ENCODE measurements at places on chromosomes 13 and 19.

DNA sequence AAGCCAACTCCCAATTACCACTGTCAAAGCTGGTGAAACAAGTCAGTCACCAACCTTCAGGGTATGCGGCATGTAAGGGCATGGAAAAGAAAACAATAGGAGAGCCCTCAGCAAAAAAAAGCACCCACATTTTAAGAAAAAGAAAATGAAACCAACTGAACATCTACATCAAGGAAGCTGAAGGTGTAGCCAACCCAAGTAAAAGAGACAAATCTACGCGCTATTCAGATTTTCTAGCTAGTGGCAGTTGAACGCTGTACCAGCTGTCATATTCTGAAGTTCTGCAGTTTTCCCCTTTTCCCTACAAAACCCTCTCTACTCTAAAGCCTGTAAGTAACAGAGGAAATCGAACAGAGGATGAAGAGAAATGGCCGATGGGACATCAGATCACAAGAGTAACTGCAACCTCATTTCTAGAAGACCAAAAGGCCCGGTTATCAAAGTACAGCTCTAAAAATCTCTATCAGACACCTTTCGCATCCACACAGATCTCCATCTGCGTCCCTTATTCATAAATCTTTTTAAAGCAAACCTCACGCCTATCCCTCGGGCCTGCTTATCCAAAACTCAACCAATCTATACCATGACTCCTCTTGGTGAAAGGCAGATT is 1.4 kb downstream of the MYCBP2 start:
- DNase-seq, result peak; percentile 61

DNA sequence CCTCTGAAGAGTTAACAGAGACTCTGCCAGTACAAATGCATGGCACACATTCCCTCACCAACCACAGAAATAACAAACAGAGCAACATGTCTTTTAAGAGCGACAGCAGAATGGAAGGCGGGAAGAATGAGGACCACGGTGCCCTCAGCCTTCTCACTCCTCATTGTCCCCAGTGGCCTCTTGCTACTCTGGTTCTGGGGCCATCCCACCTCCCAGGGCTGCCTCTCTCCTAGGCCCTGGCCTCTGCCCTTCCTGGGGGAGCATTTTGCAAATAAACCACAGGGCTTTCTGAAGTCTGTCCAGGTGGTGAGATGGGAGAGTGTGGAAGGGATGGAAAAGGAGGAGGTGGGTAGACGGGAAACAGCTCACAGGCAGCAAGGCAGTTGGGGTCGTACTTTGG is 28.3 kb downstream of the CYP2B6 start:
- DNase-seq, result no peak

DNA sequence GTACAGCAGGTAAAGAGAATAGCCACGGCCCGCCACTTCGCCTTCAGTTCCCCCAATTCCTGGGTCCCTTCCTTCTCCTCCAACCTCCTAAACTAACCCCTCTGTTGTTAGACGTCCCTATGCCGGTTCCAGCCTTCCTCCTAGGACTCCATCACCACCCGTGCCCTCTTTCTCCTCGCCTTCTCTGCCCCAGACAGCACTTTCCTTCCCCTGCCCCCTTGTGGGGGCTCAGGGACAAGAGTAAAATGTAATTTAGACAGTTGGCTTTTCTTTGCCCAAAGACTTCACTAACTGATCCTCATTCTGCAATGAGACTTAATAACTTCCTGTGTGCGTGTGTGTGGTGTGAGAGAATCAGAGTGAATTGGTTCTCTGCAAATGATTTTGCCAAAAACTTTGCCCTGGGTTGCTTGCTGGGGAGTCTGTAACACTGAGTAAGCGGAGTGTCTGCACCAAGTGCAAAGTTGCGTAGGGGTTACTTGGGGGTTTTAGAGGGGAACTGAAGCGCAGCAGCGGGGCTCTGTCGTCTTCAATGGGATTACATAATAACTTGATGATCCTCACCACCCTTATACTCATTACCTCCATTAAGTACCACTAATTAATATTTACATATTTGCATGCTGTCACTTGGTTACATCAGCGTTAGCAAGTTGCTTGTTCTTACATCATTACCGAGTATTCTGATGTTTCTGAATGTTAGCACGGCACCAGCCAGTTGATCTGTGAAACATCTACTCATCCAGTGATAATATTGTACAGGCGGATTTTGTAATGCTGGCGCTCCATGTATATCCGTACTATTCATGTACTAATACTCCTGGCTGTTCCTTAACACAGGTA is 19.9 kb upstream of the SGCG start:
- DNase-seq, result no peak

DNA sequence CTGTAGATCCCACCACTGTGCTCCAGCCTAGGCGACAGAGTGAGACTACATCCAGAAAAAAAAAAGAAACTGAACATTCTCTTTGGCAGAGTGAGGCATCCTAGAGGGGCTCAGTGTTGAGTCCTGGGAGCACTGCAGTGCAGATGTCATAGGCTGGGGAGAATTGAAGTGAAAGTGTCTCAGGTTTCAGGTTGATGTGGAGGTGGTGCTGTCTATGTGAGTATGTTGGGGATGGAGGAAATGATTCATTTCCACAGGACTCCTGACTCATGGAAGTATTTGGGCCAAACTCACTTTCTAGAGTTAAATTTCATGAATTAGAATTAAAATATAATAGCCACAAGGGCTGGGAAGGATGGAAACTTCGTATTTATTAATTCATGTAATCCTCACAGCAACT is 134.4 kb upstream of the TSC22D1 start:
- DNase-seq, result no peak

GRCh38 chr13:31311921-31312320 is 112.1 kb downstream of the B3GLCT start:
- no peak for DNase-seq

- DNase-seq, result no peak
These were observed 311.3 kb downstream of the FGF14 start for GRCh38 chr13:102090532-102090931.

GRCh38 chr13:37412241-37412921 is 186.2 kb downstream of the POSTN start:
- DNase-seq, result no peak

All from NCI-H526 (cell line).